Thymus (tissue), 14 donors: ENCODE measurements at places on chromosomes 2 and 18. TPM values are rescaled to one million over a fixed set of nuclear protein-coding genes. Genes with fewer than 3 reads are reported as not detected.
A peak's percentile ranks its signal among the peaks of the same experiment; 100 is the strongest.

DNA sequence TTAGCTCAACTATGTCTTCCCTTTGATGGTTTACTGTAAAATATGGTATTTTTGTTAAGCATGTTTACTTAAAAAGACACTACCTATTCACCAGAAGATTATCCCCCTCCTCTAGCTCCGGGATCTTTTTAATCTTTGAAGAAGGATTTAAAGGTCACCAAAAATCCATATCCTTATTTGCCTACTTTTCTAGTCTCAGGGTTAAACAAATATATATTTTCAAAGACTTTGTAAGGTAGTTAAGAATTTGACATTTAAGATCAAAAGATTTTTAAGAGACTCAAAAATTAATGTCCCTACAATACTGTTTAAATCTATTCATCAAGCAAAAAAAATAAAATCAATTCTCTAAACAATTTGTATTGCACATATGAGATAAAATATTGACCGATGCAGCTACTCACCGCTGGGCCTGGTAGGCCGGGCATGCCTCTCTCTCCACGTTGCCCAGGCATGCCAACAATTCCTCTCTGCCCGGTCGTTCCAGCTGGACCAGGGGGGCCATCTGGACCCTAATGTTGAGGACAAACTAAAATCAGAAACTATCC is 76.1 kb downstream of the COL3A1 start:
- no peak overlapping the region for H3K4me3 ChIP-seq
- H3K27ac ChIP-seq = no peak overlapping the region
- no peaks in the 10 kb centered on the region for H3K27me3 ChIP-seq
- DNase-seq = no peak
- no peaks in the 10 kb centered on the region for H3K4me1 ChIP-seq

DNA sequence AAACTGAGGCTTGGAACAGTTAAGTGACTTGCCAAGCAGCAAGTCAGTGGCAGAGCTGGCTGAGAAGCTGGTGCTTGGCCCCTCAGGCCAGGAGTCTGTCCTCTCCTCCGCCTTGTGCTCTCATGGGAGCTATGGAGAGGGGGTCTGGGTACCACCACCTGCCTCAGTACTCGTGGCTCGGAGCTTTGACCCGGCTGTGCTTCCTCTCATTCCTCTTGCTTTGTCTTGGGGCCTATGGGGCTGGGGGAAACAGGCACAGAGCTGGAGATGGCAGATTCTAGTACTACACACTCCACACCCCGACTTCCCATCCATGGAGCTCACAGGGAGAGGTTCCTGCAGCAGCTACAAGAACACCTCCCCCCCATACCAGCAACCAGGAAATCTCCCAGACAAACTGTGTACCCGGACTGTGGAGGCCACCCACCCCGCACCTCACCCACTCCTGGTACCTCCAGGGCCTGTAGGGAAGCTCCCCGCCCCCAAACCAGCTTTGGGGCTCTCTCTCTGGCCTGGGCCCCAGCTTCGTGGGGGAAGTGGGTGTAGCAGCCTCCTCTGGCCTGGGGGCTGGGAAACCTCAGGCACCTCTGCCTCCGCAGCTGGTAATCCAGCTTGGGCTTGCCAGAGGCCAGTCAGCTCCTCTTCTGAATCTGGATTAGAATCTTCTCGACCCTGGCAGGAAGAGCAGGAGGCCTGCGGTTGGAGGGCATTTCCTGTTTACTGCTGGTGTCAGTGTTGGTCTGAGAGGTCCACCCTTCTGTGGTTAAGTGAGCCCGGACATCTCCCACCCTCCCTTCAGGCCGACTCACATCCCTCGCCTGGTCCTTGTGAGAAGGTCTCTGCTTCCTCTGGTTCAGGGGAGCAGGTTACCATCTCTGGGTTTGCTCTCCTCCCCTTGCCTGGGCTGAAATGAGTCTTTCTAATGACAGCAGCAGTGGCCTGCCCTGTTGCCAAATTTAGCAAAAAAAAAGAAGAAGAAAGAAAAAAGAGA is 22.3 kb upstream of the RHOB start:
- no peaks in the 10 kb centered on the region for H3K27me3 ChIP-seq
- H3K4me3 ChIP-seq = no peak overlapping the region
- peak overlapping the region; percentile 25 for H3K27ac ChIP-seq
- no peaks in the 10 kb centered on the region for H3K36me3 ChIP-seq

DNA sequence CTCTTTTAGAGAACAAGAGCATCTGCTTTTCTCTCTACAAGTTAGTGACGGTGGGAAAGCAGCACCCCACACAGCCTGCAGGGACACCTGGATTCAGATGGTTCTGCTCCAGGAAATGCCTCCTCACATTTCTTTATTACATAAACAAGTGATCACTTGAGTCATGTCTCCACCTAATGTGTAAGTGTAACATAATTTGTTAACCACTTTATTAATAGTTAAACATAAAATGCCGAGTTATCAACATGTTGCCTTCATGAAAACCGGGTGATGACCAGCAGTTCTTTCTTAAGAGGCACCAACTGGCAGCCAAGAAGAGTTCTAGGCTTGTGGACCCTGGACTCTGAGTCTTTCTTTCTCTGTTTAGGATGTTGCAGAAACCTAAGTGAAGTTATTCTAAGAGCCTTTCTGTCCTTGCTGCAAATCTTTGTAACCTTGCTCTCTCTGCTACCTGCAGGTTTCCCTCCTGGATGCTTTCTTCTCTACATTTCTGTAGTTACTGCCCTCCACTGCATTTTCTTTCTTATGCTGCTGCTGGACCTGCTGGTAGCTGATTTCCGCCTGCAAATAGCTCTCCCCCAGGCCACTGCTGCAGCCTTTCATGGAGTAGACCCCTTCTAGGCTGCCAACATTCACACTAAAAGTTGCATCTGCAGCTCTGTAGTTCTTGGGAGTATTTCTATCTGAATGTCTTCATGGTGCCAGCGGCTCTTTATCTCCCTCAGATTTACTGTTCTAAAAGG is 24.3 kb downstream of the UPP2 start:
- H3K27ac ChIP-seq = no peak overlapping the region
- no peak for DNase-seq
- no peaks in the 10 kb centered on the region for H3K27me3 ChIP-seq

DNA sequence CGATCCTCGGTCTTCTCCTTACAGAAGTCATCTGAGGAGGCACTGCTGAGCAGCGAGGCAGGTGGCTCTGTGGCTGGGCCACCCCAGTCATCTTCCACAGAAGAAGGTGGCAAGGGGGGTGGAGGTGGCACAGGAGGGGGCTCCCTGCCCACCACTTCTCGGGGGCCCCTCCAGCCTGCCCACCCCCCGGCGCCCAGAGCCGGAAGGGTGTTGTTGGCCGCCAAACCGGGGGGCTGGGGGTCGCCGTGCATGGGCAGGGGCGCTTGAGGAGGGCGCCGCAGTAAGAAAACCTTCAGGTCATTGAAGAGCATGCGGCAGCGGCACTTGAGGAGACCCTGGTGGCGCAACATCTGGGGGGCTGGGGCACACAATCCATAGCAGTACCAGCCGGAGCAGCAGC is 2.5 kb downstream of the MARCHF4 start:
- no peak for DNase-seq
- peaks cover 6% of the 10 kb centered on the region for H3K4me1 ChIP-seq
- no peak overlapping the region for H3K27ac ChIP-seq
- H3K27me3 ChIP-seq = peaks cover 61% of the 10 kb centered on the region
- H3K36me3 ChIP-seq = no peaks in the 10 kb centered on the region

GRCh38 chr2:142020368-142020767 is 110.4 kb downstream of the LRP1B start:
- no peak for DNase-seq
- H3K27ac ChIP-seq = no peak overlapping the region
- no peaks in the 10 kb centered on the region for H3K36me3 ChIP-seq
- H3K27me3 ChIP-seq = no peaks in the 10 kb centered on the region
- no peaks in the 10 kb centered on the region for H3K4me1 ChIP-seq

DNA sequence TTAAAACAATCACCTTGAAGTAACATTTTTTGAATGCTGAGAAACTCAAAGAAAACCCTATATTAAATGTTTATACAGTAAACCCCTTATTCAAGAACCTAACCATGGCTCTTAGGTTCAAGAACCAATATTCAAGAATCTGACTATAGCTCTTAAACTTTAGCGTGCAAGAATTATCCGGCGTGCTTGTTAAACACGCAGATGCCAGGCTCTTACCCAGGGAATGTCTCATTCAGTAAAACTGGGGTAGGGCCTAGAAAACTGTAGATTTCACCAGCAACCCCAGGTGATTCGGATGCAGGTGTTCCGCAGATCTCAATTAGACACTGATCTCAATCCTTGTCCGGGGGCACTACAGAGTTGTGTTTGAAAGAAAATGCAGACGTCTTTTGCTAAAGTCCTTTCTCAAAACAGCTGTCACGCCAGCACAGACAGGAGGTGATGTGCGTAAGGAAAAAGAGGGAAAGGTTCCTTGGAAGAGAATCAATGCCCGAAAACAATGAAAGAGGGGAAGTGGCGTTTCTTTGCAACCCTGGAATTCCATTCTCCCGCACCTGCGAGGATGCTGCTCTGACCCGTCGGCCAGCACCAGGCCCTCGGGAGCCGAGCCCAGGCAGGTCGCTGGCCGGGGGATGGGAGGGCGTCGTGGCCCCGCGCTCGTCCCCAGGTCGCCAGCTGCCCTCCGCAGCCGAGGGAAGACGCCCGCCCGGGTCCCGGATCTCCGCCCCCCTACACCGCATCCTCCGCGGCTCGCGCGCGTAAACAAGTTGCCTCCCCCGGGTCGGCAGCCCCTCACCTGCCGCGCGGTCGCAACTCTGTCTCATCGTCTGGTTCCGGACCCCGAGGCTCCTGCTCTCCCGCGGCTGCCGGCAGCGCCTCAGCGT is 851 bp downstream of the EIF2AK3 start:
- H3K4me1 ChIP-seq = peaks cover 17% of the 10 kb centered on the region
- peak overlapping the region; percentile 73 for H3K4me3 ChIP-seq
- H3K27ac ChIP-seq = peak overlapping the region; percentile 96
- no peaks in the 10 kb centered on the region for H3K27me3 ChIP-seq
- peak; percentile 40 for DNase-seq

DNA sequence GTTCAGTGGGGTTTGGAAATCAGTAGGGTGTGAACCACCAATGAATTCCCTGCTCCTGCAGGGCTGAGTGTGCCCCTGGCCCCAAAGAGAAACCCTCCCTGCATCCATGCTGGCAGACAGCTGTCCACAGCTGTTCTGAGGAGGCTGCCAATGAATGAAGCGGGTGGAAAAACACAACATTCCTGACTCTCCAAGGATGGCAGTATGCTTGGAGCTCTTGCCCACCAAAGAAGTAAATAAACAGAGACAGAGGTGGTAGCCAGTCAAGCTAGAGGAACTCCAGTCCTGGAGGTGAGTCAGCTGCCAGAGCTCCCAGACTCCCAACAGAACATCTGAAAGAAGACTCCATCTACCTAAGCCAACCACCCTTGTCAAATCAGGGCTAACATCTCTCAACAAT is 6.2 kb downstream of the ZBTB7C start:
- no peak for DNase-seq
- no peaks in the 10 kb centered on the region for H3K36me3 ChIP-seq
- peaks cover under 1% of the 10 kb centered on the region for H3K4me1 ChIP-seq

The COX5B gene
- 253 TPM for total RNA-seq

The RGPD3 gene
- 3.9 TPM for total RNA-seq

The UGT1A8 gene
- 0.24 TPM for total RNA-seq

The MFSD2B gene
- total RNA-seq = 0.19 TPM

The ZSWIM2 gene
- total RNA-seq = not detected
